ENCODE measurements at places on chromosomes 12 and 14.
A peak's percentile ranks its signal among the peaks of the same experiment; 100 is the strongest.

- no peak for DNase-seq
- peaks cover 5% of the 10 kb centered on the region for H3K36me3 ChIP-seq
- no peak overlapping the region for H3K4me3 ChIP-seq
- H3K27me3 ChIP-seq: no peaks in the 10 kb centered on the region
These were observed 498.8 kb upstream of the LMO3 start for GRCh38 chr12:17104801-17105200.

DNA sequence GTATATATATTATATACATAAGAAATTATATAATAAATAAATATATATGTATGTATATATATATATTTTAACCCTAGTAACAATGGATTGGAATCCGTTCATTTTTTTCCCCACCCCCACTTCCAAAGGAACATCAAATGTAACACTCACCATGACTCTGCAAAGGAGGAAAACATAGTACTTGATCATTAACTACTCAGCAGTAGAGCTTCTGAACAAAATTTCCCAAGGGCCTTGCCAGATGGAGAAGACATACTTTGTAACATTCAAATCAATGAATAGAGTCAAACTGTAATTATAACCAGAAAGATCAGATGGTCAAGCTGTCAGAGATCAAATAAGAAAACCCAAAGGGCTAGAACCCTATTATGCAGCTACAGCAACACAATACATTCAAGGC is 126.0 kb upstream of the CNTN1 start:
- no peak overlapping the region for H3K4me3 ChIP-seq
- H3K36me3 ChIP-seq: no peaks in the 10 kb centered on the region
- no peaks in the 10 kb centered on the region for H3K27me3 ChIP-seq
- H3K27ac ChIP-seq: no peak overlapping the region

DNA sequence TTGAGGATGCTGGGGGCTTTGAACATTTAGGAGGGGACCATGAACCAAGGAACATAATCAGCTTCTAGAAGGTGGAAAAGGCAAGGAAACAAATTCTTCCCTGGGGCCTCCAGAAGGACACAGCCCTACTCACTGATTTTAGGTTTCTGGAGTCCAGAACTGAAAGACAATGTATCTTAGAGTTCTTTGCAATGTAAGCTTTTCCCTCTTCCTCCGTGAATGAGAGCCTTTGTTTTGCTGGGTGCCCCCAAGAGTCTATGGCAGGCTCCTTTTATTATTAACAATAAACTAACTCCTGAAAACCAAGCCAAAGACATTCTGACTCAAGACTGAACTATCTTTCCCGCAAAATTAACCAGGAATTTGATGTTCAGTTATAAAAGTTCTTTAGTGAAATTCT is 204.1 kb downstream of the STXBP6 start:
- H3K4me3 ChIP-seq: no peak overlapping the region
- peaks cover 11% of the 10 kb centered on the region for H3K4me1 ChIP-seq
- no peak overlapping the region for H3K27ac ChIP-seq

- no peak for DNase-seq
- peaks cover 2% of the 10 kb centered on the region for H3K36me3 ChIP-seq
- H3K27me3 ChIP-seq: no peaks in the 10 kb centered on the region
- H3K4me1 ChIP-seq: peaks cover 17% of the 10 kb centered on the region
- peak overlapping the region; percentile 3 for H3K4me3 ChIP-seq
These were observed 9.1 kb downstream of the BORCS5 start for GRCh38 chr12:12365931-12366431.

DNA sequence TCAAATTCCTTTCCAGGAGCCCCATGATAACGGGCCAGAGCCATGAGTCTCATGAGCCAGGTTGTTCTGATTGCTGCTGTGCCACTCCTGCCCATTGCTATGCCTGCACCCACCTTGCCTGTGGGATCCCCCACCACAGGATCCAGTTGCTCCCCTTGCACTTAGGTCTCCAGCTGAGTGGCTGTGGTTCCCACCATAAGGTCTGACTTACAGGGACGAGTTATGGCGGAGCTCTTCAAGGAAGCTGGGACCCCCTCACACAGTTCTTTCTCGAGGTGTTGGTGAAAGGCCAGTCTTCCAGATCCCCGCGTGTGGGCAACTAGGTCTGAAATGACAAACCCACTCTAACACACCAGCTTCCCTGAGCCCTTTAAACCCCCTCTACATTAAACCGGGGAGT is 111.9 kb upstream of the C14orf180 start:
- H3K27me3 ChIP-seq: peaks cover 71% of the 10 kb centered on the region
- no peak overlapping the region for H3K4me3 ChIP-seq
- H3K4me1 ChIP-seq: peaks cover 3% of the 10 kb centered on the region
- no peak for DNase-seq

DNA sequence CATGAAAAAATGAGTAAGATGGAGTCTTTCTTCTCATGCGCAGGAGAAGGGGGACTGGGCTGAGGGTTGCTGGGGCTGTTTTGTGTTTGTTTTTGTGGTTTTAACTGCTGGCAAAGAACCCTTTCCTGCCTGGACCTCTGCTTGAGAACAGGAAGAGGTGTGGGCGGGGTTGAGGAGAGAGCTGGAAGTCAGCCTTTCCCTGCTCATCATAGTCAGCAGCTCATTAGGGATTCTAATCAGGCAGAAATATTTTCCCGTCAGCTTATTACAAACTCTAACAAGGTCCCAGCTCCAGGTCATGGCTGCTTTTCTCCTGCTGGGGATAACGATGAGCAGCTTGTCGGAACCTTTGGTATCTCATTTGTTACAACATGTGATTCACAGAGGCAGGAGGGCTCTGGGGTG is 185.0 kb upstream of the NRXN3 start:
- H3K36me3 ChIP-seq: no peaks in the 10 kb centered on the region
- no peak for DNase-seq
- H3K27ac ChIP-seq: no peak overlapping the region
- H3K4me1 ChIP-seq: peaks cover 28% of the 10 kb centered on the region

DNA sequence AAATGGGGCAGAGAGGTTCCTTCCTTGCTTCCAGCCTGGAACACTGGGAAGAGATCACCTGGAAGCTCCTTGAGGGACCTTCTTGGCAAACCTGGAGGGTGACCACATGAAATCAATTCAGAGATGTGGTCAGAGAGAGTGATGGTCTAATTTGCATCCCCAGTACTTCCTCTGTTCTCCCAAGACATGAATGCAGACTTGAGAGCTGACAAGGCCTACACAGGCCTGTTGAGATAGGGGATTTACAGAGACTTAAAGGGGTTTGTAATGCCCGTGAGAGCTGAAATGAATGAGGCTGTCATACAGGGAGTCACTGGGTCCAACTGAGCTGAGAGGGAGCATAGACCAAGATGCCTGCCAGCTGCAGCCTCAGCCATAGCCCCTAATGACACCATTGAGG is 45.1 kb downstream of the TMX1 start:
- H3K36me3 ChIP-seq: no peaks in the 10 kb centered on the region
- no peak for DNase-seq
- no peak overlapping the region for H3K4me3 ChIP-seq

DNA sequence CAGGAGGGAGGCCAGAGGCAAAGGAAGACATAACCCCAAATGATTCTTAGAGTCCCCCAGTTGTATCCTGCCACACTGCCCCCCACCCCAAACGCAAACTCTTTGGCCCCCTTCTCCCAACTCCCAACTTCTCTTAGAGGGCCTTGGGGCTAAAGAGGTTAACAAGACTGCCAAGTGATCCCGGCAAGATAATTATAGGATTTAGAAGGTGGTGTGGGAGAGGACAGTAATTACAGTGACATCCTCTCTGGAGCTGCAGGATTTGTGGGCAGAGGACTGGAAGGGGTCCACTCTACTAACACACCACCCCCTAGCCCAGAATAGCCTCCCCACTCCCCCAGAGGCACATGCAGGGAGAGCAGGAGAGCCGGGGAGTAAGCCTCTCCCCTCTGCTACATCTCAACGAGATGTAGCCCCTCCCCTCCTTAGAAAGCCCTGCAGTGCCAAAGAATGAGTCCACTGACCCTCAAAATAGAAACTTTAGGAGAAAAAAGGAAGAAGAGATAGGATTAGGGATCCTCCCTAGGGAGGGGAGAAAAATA is 5.3 kb upstream of the GDF11 start:
- peaks cover 41% of the 10 kb centered on the region for H3K4me1 ChIP-seq
- H3K4me3 ChIP-seq: peak overlapping the region; percentile 88
- H3K27me3 ChIP-seq: no peaks in the 10 kb centered on the region
- no peak for DNase-seq
- H3K36me3 ChIP-seq: no peaks in the 10 kb centered on the region
- H3K27ac ChIP-seq: peak overlapping the region; percentile 97

DNA sequence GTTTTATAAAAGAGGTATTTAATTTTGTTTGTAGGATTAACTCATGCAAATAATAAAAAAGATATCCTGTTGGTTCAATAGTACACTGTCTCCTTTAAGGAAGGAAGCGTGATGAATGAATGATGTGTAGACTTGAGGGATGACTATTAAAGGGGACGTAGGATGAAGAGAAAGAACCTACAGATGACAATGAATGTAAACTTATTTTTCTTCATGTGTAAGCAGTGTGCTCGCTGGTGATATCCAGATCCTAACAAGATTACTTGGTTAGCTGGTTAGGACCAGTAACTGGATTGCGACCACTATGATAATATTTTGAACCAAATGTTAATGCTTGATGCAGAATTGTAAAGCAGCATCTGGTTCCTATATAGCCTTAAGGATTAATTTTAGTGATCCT is 2.6 kb downstream of the ARF6 start:
- peaks cover 15% of the 10 kb centered on the region for H3K36me3 ChIP-seq
- no peak overlapping the region for H3K27ac ChIP-seq
- no peaks in the 10 kb centered on the region for H3K27me3 ChIP-seq
- H3K4me3 ChIP-seq: peak overlapping the region; percentile 97

GRCh38 chr12:109295764-109296425 is 13.2 kb downstream of the FOXN4 start:
- H3K27me3 ChIP-seq: no peaks in the 10 kb centered on the region
- no peak overlapping the region for H3K4me3 ChIP-seq
- no peaks in the 10 kb centered on the region for H3K36me3 ChIP-seq

DNA sequence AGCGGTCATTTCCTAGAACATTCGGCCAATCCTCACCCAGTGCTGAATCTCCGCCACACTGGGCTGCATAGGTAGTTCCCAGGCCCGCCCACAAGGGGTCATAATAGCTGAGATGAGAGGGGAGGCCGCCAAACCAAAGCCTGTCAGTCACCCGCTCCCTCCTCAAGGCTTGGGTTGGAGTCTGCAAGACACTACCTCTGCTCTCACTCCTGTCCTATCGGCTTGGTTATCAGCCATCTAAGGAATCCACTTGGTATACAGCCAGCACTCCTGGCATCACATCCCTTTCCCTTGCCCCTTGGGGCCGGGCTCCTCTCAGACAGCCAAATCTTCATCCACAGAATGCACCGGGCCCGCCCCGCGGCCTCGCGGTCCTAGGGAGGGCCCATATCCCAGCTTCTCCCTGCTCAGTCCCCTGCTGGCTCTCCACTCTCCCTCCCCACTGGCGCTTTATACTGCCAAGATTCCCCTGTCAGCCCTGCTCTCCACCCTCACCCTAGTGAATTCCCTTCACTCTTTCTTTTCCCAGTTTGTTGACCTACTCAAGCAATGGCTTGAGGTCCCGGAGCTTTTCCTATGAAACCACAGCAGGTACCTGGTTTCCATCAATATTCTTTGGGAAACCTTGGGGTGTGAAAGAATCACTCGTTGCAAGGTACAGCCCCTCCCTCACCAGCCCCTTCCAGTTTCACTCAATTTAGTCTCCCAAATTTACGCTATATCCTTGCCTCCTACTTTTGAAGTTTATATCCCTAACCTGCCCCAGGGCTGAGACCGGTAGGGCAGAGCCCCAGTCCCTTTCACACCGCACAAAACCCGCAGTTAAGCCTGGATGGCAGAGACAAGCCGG is 1.4 kb downstream of the IFFO1 start:
- peak overlapping the region; percentile 93 for H3K4me3 ChIP-seq
- H3K27ac ChIP-seq: peak overlapping the region; percentile 76
- peaks cover 3% of the 10 kb centered on the region for H3K36me3 ChIP-seq
- DNase-seq: peak; percentile 86
- no peaks in the 10 kb centered on the region for H3K27me3 ChIP-seq

- H3K4me1 ChIP-seq: peaks cover 33% of the 10 kb centered on the region
- no peak overlapping the region for H3K27ac ChIP-seq
- no peak overlapping the region for H3K4me3 ChIP-seq
- no peaks in the 10 kb centered on the region for H3K36me3 ChIP-seq
These were observed 9.8 kb downstream of the BTBD7 start for GRCh38 chr14:93322929-93323599.

DNA sequence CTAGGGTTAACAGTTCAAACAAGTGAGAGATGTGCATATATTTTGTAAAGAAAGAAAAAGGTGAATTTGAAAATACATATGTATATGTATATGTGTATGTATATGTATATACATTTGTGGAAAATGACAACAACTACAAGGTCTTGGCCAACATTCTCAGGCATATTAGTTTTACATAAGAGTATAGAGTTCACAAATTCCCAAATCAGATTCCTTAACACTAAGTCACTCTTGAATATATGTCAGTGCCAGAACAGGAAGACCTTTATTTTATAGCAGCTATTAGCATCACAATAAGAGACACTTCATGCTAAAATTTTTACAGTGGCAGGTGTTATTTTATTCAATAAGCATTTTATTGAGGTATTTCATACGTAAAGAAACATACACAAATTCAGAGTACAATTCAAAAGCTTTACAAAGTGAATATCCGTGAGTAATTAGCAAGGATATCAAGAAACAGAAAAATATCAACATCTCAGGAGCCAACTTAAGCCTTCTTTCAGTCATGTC is 179.7 kb downstream of the SLC6A15 start:
- DNase-seq: no peak
- no peaks in the 10 kb centered on the region for H3K27me3 ChIP-seq
- H3K36me3 ChIP-seq: no peaks in the 10 kb centered on the region
- H3K4me1 ChIP-seq: peaks cover 5% of the 10 kb centered on the region

GRCh38 chr12:64781280-64782190 is 22.3 kb upstream of the GNS start:
- H3K27me3 ChIP-seq: peaks cover 87% of the 10 kb centered on the region
- H3K36me3 ChIP-seq: peaks cover 3% of the 10 kb centered on the region
- H3K27ac ChIP-seq: no peak overlapping the region
- no peak for DNase-seq

DNA sequence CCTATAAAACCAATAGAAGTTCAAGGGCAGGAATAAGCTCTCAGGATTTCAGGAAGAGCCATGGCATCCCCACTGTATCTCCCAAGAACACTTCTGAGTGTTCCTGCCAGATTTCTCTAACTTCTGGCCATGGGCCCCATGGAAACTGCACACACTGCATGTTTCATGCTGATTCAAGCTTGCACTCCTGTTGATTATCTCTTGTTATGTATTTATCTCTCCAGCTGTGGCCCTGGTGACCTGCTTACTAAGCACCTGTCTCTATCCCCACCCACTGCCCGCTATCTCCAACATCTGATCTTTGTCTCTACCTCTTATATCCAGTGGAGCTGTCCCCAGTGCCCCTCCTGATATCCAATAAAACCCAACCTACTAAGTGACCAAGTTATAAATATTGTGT is 285.3 kb downstream of the PDZRN4 start:
- H3K4me1 ChIP-seq: peaks cover 8% of the 10 kb centered on the region
- no peak overlapping the region for H3K27ac ChIP-seq
- H3K27me3 ChIP-seq: no peaks in the 10 kb centered on the region

Measured in neural crest cell (in vitro differentiated cells).